GM23338 (cell line): ENCODE measurements at places on chromosomes 2 and 18. TPM values are rescaled to one million over a fixed set of nuclear protein-coding genes. Genes with fewer than 3 reads are reported as not detected.

DNA sequence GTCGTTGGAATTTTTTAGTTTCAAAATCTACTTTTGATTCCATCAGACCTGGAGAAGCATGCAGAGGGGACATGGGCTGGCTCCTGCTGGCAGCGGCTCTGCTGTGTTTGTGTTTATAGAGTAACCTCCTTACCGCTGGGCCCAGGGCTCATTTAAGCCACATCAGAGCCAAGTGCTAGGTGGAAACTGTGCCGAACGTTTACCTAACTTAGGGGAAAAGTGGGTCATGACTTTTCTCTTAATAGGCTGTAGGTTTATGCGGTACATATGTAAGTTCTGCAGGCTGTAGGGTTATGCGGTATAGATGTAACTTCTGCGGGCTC is 17.7 kb downstream of the CNDP2 start:
- H3K4me1 ChIP-seq = no peaks in the 10 kb centered on the region
- DNase-seq = no peak
- H3K36me3 ChIP-seq = peaks cover 23% of the 10 kb centered on the region; the same call in 1 of the 2 replicates
- no peak overlapping the region for H3K27ac ChIP-seq
- no peaks in the 10 kb centered on the region for H3K27me3 ChIP-seq

GRCh38 chr18:22946217-22946616 is 13.1 kb downstream of the RBBP8 start:
- no peak for DNase-seq
- no peak overlapping the region for H3K27ac ChIP-seq
- H3K4me1 ChIP-seq = peaks cover 2% of the 10 kb centered on the region
- H3K4me3 ChIP-seq = no peak overlapping the region

DNA sequence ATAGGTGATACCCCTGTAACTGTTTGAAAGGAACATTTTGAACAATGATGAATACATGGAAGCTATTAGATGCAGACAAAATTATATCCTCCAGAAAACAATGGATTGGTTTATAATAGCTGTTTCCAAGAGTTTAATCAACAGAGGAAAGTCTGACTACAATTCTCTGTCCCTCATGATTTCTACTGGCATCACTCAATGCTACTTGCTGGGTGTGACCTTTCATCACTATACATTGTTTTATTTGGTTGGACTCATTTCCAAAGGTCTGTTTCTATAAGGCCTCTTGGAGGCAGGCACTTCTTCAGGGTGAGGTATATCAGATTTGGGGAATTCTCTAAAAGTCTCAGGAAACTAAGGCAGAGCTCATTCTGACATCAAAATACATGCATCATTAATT is 636.1 kb upstream of the SLC8A1 start:
- no peak overlapping the region for H3K4me3 ChIP-seq
- DNase-seq = no peak
- no peaks in the 10 kb centered on the region for H3K36me3 ChIP-seq
- no peak overlapping the region for H3K27ac ChIP-seq
- no peaks in the 10 kb centered on the region for H3K27me3 ChIP-seq

DNA sequence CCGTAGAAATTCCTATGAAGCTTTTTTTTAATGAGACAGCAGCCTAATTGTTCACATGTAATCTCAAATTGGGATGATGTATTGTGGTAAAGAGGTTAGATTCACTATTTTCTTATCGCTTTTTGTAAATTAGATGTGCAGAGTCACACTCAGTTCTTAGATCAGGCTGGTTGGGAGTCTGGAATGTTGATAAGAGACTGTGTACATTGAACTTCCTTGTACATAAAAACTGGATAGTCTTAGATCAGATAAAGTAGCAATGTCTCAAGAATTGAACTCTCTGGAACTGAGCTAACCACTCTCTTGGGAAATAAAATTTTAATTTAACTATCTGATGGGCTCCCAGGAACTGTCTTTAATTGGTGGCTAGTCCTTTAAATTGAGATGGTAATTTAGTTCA is 108.1 kb upstream of the MSTN start:
- no peak overlapping the region for H3K27ac ChIP-seq
- no peak for DNase-seq
- H3K4me1 ChIP-seq = no peaks in the 10 kb centered on the region
- H3K27me3 ChIP-seq = no peaks in the 10 kb centered on the region

GRCh38 chr2:232230560-232230959 is 148.0 kb upstream of the ALPP start:
- no peaks in the 10 kb centered on the region for H3K27me3 ChIP-seq
- no peaks in the 10 kb centered on the region for H3K36me3 ChIP-seq
- no peak overlapping the region for H3K4me3 ChIP-seq
- peaks cover 16% of the 10 kb centered on the region for H3K4me1 ChIP-seq

Gene OTX1
- 1.1 and 2.2 TPM in 2 replicates for polyA plus RNA-seq

Gene KLHL30
- polyA plus RNA-seq = not detected in 2 replicates

Gene GALNT13
- polyA plus RNA-seq = 3.5 and 4.4 TPM in 2 replicates

Gene CRYBA2
- polyA plus RNA-seq = not detected in 2 replicates

Gene TMX3
- 9.9 and 12.4 TPM in 2 replicates for polyA plus RNA-seq

Gene RFX8
- 0.49 and 0.65 TPM in 2 replicates for polyA plus RNA-seq

Gene MYCN
- 50.8 and 60.8 TPM in 2 replicates for polyA plus RNA-seq
